ENCODE measurements at places on chromosomes 3 and 15.

DNA sequence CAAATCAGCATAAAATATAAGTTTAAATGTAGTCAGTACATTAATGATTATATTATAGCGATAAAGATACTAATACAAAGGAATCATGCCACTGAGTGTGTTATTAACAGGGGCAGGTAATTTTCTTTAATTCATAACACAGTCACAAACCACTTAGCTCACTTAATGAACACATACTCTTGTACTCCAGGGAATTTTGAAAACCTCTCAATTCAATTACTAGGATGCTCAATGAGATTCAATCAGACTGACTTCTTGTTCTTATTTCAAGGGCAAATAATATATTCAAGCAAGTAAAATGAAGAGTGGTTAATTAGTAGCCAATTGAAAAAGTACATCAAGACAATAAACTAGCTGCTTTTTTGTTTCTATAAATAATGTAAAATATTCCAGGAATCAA lies 5.8 kb upstream of the SUCNR1 start:
- no peak for DNase-seq

DNA sequence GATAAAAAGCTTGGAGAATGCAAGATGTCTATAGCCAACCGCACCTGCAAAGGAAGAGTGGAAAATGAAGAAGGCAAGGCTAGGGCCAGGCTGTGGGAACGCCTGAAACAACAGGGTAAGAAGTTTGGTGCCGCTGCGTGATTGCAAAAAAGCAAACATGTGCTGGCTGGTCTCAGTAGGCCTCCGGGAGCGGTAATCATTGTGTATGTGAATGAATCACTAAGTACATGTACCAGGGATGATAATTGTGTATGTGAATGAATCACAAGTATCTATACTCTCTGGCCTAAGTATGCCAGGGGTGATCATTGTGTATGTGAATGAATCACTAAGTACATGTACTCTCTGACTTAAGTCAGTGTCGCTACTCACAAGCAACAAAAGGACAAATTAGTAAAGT lies 40.3 kb upstream of the PARL start:
- DNase-seq, result no peak

DNA sequence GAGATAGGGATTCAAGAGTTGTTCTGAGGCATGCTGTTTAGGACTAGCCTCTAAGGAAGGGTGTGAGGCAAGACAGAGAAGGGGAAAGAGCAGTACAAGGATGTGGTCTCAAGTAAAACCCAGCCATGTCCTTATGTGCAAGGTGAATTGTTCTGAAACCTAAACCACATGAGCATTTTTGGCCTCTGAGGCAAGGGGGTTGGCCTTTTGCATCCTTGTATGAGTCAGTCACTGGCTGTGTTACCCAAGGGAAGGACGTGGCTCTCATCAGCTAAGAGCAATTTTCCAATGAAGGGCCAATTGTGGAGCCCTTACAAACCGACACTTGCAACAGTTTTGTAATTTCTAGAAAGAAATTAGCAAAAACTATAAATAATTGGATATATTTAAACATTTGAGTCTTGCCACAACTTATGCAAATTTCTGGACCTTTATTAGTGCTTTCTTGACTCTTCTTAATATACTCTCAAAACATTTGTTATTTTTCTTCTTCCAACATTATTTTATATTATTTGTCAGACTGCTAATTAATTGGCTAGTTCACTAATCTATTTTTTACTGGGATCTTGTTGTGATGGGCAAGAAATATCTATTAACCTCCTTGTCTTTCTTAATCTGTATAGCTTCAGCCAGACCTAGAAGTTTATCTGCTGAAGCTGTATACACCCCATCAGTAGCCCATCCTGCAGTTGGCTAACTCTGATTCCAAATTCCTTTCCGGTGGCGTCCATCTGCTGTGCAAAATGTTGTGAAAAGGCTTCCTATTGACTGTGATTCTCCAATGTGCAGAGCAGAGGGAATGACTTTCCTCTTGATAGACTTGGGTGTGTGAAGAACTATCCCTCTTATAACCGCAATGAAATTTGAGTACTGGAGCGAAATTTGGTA lies 97.7 kb upstream of the P2RY1 start:
- DNase-seq, result no peak

DNA sequence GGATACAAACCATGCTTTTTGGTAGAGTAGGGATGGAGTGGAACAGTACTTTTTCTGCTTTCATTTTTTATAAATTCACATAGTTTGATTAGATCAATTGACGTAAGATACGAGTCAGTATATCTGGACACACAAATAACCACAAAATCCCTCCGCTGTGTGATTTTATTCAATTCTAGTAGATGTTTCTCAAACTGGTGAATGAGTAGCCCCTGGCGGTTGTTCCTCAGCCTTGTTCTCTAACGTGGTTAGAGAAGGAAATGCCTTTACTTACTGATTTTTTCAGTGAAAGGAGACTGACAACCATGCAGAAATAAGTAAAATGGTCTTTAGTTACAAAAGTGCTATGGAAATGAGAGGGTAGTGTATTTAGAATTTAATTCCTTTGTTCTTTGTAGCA lies 161.0 kb downstream of the TCF12 start:
- DNase-seq, result no peak

DNA sequence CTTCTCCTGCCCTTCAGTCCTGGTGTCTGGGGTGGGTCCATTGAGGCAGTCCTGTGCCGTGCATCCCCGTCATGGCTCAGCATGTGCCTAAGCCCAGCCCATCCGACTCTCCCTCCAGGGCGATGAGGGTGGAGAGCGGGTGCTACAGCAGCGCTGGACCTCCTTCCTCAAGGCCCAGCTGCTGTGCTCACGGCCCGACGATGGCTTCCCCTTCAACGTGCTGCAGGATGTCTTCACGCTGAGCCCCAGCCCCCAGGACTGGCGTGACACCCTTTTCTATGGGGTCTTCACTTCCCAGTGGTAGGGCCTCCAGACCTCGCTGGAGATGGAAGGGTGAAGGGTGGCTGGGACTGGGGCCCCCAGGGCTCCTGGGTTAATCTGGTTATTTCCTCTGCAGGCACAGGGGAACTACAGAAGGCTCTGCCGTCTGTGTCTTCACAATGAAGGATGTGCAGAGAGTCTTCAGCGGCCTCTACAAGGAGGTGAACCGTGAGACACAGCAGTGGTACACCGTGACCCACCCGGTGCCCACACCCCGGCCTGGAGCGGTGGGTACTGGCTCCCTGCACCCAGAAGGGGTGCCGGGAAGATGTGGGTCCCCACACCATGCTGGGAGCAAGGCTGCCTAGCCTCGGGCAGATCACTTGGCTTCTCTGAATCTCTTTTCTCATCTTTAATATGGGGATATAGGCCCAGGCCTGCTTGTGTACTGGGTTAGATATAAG lies 10.1 kb downstream of the CIB1 start:
- no peak for DNase-seq

GRCh38 chr3:189202106-189202505 lies 30.3 kb downstream of the TPRG1 start:
- DNase-seq, result no peak

- DNase-seq, result no peak
These were observed 1044.1 kb upstream of the NR2F2 start for GRCh38 chr15:95286352-95286880.

GRCh38 chr3:49717211-49717958 lies 2.1 kb downstream of the AMIGO3 start:
- DNase-seq, result no peak

DNA sequence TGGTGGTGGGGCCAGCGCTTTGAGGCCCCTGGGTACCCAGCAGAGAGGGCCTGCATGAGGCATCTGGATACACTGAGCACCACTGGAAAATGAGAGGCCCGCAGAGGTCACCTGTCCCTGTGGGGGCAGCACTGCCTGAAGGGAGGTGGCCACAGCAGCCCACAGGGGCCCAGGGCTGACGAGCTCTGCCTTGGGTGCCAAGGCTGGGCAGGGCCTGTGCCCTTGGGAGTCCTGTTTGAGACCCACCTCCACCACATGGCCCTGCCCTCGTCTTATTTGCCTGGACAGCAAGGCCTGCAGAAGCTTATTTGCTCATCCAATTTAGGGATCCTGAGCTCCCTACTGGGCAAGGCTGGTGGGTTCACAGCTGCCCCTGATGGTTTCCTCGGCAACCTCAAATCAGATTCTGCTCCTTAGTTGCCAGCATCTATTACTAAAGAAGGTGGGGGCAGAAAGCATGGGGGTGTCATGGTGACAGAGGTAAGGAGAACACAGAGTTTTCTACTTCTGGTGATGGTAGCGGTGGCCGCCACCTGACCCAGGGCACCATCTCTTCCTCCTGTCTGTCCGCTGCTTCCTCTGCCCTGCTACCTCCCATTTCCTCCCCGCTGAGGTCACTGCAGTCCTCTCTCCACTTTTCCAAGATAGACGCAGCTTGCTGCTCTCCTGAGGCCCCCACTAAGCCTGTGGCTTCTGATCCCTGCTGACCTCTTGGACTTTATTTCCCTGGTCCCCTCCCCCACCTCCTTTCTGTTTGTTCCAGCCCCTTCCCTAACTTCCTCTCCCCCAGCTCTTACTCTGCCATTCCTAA lies 62.9 kb downstream of the HMCES start:
- DNase-seq, result no peak

DNA sequence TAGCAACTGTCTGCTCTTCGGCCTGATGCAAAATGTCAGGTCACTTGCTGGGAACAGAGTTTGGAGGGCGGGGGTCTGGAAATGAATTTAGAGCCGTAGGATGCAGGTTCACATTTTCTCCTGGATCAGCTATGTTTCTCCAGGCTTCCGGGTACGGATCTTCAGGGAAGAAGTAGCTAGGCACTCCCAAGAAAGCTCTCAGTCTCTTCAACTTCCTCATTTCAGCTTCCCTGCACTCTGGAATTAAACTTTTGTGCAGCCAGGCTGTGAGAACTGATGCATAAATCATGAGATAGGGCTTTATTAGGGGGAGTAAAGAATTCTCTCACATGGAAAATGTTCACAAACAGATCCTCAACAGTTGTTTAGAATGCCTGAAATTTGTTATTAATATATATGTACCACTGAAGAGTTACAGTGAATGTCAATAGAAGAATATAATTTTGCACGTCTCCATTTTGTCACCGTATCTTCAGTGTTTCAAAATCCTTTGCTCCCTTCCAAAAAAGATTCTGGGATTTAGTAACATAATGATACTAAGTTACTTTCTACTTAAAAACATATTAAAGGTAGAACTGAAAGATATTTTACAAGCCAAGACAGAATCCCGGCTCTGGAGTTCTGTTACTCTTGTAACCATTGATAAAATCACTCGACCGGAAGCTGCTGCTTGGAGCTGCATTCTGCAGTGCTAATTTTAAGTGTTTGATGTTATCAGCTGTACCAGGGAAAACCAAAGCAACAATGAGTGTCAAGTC lies 178.5 kb upstream of the P2RY1 start:
- DNase-seq, result no peak

- DNase-seq, result no peak
These were observed at the start of gene MFGE8 for GRCh38 chr15:88913017-88913849. Gene MFGE8 (minus strand): TSS chr15:88913379. CDS start chr15:88913319, 60 bp downstream.

DNA sequence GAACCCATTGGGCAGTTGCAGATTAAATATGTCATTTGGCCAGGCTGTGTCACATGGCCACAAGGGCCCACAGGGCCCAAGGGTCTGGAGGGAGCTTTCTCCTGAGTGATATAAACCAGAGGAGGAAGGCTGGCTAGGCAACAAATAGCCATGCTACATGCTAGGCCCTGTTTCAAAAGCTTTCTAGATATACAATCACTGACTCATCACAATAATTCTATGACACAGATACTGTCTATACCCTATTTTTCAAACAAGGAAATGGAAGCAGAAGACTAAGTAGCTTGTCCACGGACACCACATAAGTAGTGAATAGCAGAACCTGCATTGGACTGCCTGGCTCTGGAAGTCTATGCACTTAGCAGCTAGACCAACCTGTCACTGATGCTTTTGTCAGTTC lies 625.4 kb downstream of the NTRK3 start:
- DNase-seq, result no peak

DNA sequence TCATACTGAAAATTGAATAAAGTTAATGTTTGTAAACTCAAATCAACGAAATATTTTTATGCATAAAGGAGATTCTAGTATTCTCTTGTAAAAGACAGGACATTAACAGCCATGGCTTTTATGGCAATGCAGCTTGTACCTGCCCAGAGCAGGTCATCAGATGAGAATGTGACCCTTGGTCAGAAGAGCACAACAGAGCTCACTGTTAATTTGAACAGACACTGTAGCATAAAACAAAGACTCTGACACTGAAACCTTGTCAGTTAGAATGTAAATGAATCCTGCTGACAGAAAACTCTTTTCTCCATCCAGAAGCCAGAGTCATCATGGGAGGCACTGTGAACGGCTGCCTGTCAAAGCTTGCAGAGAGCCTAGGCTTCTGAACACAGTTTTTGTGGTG lies 410.6 kb downstream of the RAP2B start:
- DNase-seq, result no peak

- no peak for DNase-seq
These were observed 147.5 kb upstream of the SYNPR start for GRCh38 chr3:63130625-63131024.

- DNase-seq, result no peak
These were observed 203.0 kb upstream of the PDZRN3 start for GRCh38 chr3:73827725-73828211.

DNA sequence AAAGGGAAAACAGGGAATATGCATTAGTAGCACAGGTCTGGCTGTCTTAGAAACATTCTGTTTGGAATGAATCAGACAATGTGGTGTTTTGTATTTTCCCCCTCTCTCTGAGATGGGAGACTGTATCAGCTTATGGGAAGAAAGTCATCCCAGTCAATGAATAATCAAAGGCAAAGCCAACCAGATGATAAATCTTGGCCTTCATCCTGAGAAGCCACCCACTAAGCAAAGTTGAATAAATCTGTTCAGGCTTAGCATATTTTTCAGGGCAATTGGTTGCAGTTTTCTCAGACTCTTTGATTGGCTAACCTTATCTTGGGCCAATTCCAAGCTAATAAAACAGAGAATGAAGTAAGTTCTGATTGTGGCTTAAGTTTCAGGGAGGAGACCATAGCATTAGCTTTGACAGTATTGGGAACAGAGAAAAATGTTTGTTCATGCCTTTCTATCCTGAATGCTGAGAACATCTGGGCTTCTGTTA lies 63.6 kb upstream of the ARL8B start:
- DNase-seq, result peak; percentile 36

DNA sequence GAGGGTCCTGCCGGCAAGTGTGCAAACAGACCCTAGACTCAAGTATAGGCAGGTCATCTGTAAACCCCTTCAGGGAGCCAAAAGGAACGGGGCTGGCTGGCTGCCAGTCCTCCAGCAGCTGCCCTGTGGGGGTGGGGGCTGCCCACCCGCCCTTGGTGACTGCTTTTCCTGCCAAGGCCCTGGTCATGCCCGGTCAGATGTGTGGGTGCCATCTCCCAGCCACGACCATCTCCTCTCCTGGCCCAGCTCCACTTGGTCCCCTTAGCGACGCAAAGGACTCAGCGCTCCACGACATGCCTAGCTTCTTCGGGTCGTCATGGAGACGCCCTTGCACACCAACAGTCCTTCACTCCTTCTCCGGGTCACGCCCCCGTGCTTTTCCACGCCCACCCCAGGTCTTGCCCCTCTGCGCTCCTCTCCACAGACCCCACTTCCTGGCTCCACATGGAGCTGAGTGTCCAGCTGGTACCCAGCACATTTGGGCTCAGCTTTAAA lies 2.4 kb downstream of the MUC4 start:
- no peak for DNase-seq

GRCh38 chr3:184993394-184993793 lies 159.5 kb downstream of the C3orf70 start:
- DNase-seq, result no peak

- no peak for DNase-seq
These were observed 114.0 kb downstream of the FNDC3B start for GRCh38 chr3:172153335-172153861.

All from right renal pelvis (tissue), 4 donors.